Mesangial cell (primary cell): ENCODE measurements at places on chromosomes 11 and 22. TPM values are rescaled to one million over a fixed set of nuclear protein-coding genes. Genes with fewer than 3 reads are reported as not detected.

DGAT2 gene
- total RNA-seq: 0.65 and 1.0 TPM in 2 replicates

PATE2 gene
- total RNA-seq: not detected in 2 replicates

ADM2 gene
- total RNA-seq: 5.9 and 14.1 TPM in 2 replicates

NRGN gene
- 0.76 and 11.1 TPM in 2 replicates for total RNA-seq
